ENCODE measurements at places on chromosomes 12 and 14. TPM values are rescaled to one million over a fixed set of nuclear protein-coding genes. Genes with fewer than 3 reads are reported as not detected.

- no peak for DNase-seq
Measured at GRCh38 chr14:101405171-101405883, 156.0 kb upstream of the DIO3 start.

DNA sequence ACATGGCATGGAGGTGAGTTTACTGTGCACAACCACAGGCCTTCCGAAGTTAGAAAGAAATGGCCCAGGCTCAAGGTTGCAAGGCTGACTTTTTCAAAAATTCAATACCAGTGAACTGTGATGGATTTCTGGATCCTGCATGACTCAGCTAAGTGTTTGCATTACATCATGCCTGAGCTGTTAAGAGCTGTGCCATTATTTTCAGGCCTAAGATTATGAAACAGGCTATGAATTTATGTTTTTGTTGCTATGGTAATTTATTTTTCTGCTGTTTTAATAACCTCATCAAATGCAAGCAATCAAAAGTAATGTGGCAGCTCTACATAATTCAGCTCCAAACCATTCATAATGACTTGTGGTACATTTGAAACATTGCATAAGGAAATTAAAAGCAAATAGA is 457.7 kb upstream of the TMEM132C start:
- no peak for DNase-seq

- no peak for DNase-seq
Measured at GRCh38 chr12:94868161-94868560, 135.3 kb downstream of the NDUFA12 start.

MGST1 gene
- 55.9 TPM for total RNA-seq

SYNE2 gene
- 35.9 TPM for total RNA-seq

- no peak for DNase-seq
Measured at GRCh38 chr12:123050331-123050831, 69.9 kb downstream of the ARL6IP4 start.

GNPTAB gene
- 47.6 TPM for total RNA-seq

DNA sequence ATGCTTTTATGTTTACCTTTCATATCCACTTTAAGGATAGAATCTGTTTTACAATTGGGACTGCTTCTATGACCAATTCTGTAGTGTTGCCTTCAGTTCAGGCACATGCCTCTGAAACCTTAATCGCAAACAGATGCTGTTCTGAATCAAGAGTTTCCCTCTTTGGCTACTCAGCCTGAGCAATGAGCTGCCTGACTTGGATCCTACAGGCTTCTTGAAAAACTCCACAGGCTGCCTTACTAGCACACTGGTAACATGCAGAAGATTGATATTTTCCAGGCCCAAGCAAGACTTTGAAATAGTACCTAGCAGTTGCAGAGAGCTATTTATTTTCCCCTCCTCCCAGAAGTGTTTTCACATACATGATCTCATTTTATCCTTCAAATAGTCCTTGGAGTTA is 34.8 kb upstream of the PMCH start:
- DNase-seq = no peak

GRCh38 chr12:120404271-120404670 is 33.6 kb upstream of the COX6A1 start:
- DNase-seq = no peak

DNA sequence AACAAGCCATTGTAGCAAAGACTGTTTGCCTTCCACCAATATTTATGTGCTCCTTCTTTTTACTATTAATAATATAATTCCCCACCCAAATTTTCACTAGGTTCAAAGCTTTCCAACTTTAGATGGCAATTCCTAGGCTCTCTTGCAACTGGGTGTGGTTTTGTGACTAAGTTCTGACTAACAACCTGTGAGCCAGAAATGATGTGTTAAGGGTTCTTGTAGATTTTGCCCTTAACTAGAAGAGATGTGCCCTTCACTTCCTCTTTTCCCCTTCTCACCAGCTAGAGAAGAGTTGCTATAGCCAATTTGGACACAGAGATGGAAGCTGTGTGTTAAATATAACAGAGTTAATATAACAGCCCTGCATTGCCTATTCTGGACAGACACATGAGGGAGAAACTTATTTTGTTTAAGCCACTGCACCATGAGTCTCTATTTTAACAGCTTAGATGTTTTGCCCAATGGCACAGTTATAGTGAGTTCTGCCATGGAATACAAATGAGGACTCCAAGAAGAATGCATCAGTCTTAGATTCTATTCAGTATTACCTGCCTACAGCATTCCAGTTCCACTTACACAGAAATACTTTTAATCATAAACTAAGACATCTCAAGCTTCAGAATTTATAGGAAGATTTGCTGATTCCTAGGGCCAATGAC is 216.2 kb downstream of the DUSP6 start:
- DNase-seq = no peak

RND1 gene
- total RNA-seq = 1.0 TPM

DNA sequence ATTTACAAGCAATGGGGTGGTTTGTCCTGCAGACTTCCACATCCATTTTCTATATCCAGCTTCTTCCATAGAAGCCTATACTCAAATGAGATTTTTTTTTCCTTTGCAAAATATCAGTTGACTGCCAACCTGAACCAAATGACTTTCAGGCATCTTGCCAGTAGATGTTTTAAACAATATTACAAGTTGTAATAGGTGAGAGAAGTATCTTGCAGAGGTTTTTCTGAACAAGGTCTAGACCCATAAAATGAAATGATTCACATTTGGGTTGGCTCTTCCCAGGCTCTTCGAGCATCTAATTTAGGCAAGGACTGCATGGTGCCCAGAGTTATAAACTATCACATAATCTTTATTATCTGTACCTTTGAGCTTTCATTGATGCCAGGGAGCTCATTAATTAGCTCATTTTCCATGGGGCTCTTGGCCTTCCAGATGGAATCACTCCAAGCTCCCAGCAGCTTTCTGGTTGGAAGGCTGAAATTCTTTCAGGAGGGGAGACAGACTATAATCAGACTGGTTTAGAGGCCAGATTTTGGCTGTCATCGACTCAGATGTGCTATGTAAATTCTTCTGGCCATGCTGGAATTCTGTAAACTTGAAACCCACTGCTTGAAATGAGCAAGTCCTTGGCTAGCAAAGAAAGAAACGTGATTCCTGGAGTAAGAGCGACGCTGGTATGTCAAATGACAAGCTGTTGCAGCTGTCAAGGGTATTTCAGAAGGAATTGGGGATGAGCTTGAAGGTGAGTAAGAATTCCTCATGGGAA is 32.2 kb upstream of the DICER1 start:
- DNase-seq = no peak

- DNase-seq = peak; percentile 37
Measured at GRCh38 chr12:87848248-87848868, 180.8 kb downstream of the C12orf50 start.

- no peak for DNase-seq
Measured at GRCh38 chr12:31353750-31354708, 28.1 kb upstream of the SINHCAF start.

GRCh38 chr14:82759656-82760055 is 1226.0 kb upstream of the SEL1L start:
- no peak for DNase-seq

DNA sequence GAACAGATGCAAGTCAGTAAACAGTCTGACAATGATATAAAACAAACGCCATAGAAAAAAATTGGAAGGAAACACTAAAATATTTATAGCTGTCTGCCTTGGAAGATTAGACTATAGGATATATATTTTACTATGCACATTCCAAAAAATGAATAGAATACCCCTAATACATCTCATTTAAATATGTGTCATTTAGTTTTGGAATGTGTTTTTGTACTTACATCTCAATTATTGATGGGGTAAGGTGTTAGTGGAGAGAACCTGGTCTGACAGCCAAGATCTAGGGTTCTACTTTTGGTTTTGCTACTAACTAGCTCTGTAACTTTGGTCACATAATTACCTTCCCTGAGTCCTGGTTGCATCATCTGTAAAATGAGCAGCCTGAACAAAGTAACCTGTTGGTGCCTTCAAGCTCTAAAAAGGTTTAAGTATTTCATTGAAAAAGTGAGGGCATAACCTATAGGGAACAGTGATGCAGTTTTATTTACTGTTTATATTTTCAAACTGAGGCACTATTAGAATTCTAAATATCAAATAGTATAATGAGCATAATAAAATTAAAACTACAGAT is 28.6 kb upstream of the SLC6A13 start:
- no peak for DNase-seq

DNA sequence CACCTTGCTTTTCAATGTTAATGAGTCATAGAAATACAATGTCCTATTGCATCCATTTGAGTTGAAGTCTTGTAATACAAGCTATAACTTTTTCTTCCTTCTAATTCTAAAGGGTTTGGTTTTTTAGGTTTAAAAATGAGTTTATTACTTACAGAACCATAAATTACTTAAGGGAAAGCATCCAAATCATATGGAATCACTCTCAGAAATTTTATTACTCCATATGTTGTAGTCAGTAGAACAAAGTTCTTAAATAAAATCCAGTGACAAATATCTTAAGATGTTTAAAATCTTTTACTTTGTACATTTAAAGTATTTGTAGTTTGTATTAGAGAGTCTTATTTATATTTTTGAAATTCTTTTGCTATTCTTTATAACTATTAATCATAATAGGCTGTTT is 253.2 kb downstream of the IPO8 start:
- no peak for DNase-seq

LRTM2 gene
- not detected for total RNA-seq

DNA sequence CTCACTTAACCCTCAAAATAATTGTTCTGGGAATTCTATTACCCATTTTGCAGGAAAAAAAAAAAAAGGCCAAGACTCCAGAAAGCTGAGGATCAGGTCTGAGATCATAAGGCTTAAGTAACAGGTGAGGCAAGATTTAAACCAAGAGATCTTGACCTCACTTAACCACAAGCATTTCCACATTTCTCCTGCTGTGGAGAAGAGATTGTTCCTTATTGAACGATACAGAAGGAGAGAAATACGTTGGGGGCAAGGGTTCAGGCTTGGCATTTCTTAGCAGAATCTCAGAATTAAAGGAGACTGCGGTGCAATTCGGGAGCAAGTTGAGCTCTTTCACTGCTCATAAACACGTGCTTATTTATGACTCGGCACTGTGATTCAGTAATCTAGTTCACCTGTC is 885.3 kb upstream of the TMEM132C start:
- DNase-seq = no peak

DNA sequence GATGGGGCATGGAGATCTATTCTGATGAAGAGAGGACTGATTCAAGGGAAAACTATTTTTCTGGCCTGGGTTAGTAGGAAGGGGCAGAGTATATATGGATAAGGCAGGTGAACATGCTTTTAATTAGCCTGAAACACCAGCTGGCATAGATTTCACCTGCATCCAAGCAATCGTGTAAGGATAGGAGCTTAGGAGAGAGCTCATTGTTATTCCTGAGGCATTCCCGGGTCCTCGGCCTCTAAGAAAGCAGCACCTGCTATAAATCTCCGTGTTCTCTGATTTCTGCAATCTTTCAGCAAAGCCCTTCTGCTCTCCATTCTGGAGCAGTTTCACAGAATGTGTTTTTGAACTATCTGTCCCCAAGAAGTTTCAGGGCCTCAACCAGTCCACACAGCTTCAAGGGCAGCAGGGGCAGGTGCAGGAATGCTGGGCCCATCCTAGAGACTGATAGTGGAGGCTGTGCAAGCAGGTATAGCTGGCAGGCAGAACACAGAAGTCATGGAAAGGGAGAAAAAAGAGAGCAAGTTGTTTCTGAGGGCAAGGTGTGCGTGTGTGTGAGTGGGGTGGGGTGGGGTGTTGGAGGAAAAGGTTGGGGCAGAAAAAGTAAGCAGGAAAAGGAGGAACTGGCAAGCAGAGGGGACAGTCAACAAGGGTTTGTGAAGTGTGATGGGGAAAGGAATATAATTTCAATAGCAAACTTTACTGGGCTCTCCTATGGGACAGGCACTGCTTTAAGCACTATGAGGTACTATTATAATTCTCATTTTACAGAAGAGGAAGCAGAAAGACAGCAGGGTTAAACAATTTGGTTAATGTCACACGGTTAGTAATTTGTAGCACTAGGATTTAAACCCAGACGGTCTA is 203.7 kb upstream of the SSTR1 start:
- DNase-seq = no peak

GSC gene
- total RNA-seq = not detected

- DNase-seq = no peak
Measured at GRCh38 chr12:55041345-55042055, 21.7 kb downstream of the NEUROD4 start.

DNA sequence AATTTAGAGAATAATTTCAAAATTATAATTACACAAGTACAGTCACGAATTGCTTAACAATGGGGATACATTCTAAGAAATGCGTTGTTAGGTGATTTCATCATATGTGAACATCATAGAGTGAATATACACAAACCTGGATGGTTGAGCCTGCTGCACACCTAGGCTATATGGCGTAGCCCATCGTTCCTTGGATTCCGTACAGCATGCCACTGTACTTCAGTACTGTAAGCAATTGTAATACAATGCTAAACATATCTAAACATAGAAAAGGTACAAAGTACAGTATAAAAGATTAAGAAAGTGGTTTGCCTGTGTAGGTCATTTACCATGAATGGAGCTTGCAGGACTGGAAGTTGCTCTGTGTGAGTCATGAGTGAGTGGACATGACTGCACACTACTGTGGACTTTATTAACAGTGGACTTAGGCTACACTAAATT is 286.2 kb downstream of the CACNA1C start:
- DNase-seq = no peak

GRCh38 chr12:42039176-42039575 is 105.5 kb downstream of the GXYLT1 start:
- DNase-seq = no peak

DNA sequence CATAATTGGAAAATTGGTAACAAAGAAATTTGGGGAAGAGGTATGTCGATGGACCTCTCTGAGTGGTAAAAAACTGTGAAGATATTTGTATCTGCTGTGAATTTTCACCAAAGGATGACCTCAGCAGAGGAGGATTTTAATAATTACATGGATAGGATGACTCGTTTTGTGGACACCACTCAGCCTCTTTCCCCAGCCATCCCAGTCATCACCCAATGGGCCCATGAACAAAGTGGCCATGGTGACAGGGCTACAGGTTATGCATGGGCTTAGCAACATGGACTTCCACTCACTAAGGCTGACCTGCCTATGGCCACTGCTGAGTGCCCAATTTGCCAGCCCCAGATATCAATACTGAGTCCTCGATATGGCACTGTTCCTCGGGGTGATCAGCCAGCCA is 577.5 kb upstream of the FBXO33 start:
- DNase-seq = no peak

GRCh38 chr14:56891226-56891625 is 80.9 kb upstream of the OTX2 start:
- DNase-seq = no peak

TAS2R42 gene
- total RNA-seq = not detected

DNA sequence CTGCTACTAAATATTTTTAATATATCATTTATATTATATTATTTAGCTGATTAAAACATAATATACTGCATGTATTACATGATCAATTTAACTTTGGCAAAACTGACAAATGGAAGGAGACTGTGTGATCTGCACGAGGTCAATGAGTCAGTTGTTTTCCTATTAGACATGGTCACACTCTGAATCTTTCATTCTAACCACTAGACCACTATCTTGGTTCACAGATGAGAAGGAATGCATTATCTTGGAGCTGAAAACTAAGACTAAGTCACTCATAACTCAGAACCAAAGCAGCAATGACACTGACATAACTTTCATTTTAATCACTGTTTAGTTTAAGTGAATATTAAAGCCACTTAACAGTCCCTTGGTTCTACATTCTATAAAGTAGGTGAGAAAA is 37.4 kb downstream of the GNPTAB start:
- no peak for DNase-seq

Data from endothelial cell (in vitro differentiated cells).